Stimulated activated CD8-positive, alpha-beta memory T cell treated with anti-CD3 and anti-CD28 coated beads, Interleukin-15, amount 100 ng/mL, for 1 hour (primary cell): ENCODE measurements at places on chromosomes 2 and 18.

DNA sequence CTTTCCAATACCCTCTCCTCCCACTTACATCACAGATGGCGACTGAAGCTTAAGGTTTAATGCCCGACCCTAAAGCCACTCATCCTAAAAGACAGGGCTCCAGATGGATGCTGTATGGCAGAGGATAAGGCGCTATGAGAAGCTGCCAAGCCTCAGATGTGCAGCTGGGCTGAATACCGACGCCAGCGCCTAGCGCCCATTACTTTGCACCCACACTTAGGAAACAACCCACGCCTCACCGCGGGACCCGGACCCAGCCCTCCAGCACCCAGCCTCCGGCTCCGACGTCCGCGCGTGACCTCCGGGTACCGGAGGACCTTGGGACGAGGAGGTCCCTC, 335 bp downstream of the TRAK2 start:
- no peak for DNase-seq

- DNase-seq: no peak
These were observed 1348.7 kb upstream of the NXPH2 start for GRCh38 chr2:140128909-140129308.

DNA sequence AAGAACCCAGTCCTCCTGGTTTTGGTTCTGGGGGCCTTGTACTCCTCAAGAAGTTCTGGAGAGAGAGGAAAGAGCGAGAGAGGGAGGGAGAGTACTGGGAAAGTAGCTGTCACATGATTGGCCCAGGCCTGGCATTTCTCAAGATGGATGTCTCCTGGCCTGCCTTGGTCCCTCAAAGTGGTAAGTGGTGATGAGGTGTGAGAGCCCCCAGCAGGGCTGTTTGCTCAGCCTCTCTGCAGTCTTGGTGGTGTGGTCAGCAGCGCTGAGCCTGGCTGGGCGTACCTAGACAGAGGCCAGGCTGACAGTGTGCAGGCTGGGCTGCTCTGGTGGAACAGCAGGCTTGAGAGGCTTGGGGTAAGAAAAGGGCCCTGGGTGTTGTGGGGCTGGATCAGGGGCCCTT, 2.5 kb downstream of the SPEG start:
- no peak for DNase-seq

GRCh38 chr2:131044075-131044756, 49.0 kb downstream of the FAM168B start:
- DNase-seq: no peak

DNA sequence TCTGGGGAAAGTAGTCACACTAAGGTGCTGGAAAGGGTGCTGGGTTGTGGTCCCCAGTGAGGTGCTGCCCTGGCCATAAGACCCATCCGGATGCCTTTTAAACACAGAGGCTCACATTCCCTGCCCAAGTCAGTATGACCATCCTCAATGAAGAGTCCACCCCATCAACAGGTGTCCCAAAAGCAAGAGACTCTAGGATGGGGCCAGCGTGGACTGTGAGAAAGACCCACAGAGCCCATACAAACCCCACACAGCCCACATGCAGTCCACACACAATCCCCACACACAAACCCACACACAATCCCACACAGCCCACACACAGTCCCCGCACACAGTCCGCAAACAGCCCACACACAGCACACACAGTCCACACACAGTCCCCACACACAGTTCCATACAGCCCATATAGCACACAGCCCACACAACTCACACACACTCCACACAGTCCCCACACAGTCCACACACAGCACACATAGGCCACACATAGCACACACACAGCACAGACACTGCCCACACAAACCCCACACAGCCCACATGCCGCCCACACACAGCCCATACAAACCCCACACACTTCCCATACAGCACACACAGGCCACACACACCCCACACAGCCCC, 241.4 kb upstream of the SALL3 start:
- DNase-seq: no peak

DNA sequence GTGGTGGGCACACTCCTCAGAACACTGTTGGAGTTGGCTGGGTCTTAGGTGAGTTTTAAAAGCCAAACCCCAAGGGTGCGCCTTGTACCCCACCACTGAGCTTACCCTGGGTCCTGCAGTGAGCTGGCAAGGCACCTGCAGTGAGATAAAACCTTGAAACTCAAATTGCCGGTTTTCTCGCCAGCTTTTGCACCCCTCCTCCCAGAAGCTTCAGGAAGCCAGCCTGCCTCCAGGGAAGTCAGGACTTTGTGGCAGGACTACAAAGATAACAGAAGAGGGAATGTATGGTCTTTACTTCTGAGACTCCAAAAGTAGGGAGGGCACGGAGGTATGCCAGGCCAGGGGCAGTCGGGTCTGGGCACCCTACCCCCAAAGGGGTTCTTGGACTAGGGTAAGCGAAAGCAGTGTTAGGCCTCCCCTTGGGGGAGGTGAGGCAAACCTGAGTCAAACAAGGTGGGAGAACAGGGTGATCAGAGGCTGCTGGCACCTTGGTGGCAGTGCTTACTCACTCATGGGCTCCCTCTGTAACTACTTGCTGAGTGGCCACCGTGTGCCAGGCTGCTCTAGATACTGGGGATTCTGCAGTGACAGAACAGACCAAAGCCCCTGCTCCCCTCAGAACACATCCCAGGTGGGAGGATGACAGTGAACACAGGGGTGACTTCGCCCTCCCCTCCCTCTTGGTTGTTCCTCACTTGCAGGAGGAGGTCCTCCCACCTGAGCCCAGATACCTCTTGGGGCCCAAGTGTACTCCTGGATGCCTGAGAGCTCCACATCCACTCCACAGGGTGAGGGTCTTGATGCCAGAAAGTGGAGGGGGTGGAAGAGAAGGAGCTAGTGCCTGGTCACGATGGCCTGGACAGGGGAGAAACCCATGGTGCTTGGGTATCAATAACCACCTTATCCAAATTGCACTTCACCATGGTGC, 69.3 kb upstream of the RGPD5 start:
- DNase-seq: no peak

DNA sequence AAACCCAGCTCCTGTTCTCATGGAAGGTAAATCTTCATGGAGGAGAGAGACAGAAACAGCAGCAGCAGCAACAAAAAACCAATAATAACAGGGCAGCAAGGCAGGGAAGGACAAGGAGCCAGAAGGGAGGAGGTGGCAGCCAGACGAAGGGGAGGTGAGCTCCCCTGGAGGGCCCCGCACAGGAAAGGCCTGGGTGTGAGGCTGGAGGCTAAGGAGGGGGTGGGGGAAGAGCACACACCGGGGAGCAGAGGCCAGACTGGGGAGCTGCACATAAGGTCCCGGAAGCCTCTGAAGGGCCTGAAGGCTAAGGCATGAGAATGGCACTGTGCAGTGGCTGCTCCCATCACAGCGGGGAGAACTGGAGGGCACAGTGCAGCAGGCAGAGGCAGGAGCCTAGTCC, 94.8 kb upstream of the SMAD7 start:
- no peak for DNase-seq
